Activated T-helper 17 cell treated with anti-CD3 and anti-CD28 coated beads, Interleukin-2, amount 50 U/mL, for 72 hours (primary cell): ENCODE measurements at places on chromosomes 1 and 21. TPM values are rescaled to one million over a fixed set of nuclear protein-coding genes. Genes with fewer than 3 reads are reported as not detected.

Gene E2F2
- total RNA-seq: 24.1 TPM

Gene ZMYND12
- 0.50 TPM for total RNA-seq

Gene TGFB2
- total RNA-seq: not detected

Gene KRTAP24-1
- total RNA-seq: not detected

Gene GABRD
- total RNA-seq: not detected

Gene GPA33
- 0.58 TPM for total RNA-seq

Gene ACTA1
- total RNA-seq: not detected

Gene AKR7A3
- 1.6 TPM for total RNA-seq

Gene NR5A2
- 0.13 TPM for total RNA-seq

Gene KCNQ4
- 1.5 TPM for total RNA-seq
